Ascending aorta (tissue), 2 donors: ENCODE measurements at places on chromosomes 2 and 18. TPM values are rescaled to one million over a fixed set of nuclear protein-coding genes. Genes with fewer than 3 reads are reported as not detected.

CD8B2 gene
- not detected for total RNA-seq

FLACC1 gene
- 0.32 TPM for total RNA-seq

CWC22 gene
- total RNA-seq: 18.5 TPM

FAM110C gene
- 0.43 TPM for total RNA-seq

KCNK3 gene
- total RNA-seq: 7.2 TPM

BUB1 gene
- not detected for total RNA-seq

ADCY3 gene
- 140 TPM for total RNA-seq

TFPI gene
- 85.6 TPM for total RNA-seq

GAL3ST2 gene
- not detected for total RNA-seq

HOXD12 gene
- total RNA-seq: not detected

SFT2D3 gene
- total RNA-seq: 8.3 TPM

ASTL gene
- not detected for total RNA-seq

MERTK gene
- total RNA-seq: 11.1 TPM

DUSP2 gene
- total RNA-seq: 7.2 TPM

EN1 gene
- not detected for total RNA-seq

M1AP gene
- total RNA-seq: not detected

SCYGR1 gene
- total RNA-seq: not detected

SLC1A4 gene
- 19.5 TPM for total RNA-seq

SERPINB11 gene
- total RNA-seq: not detected

RAPGEF4 gene
- 79.9 TPM for total RNA-seq

GALNT14 gene
- not detected for total RNA-seq

UGT1A5 gene
- not detected for total RNA-seq

RTP5 gene
- not detected for total RNA-seq

ZSWIM2 gene
- not detected for total RNA-seq

TMEM169 gene
- total RNA-seq: 7.3 TPM

LIPG gene
- total RNA-seq: 1.6 TPM

ANKRD62 gene
- not detected for total RNA-seq

ACVR1C gene
- total RNA-seq: not detected

PLEK gene
- 1.5 TPM for total RNA-seq

SLC5A7 gene
- not detected for total RNA-seq

MARCHF4 gene
- not detected for total RNA-seq

ERBB4 gene
- total RNA-seq: 1.7 TPM

CTAGE1 gene
- not detected for total RNA-seq

SNED1 gene
- 84.3 TPM for total RNA-seq

SCN9A gene
- total RNA-seq: 5.5 TPM

SP5 gene
- total RNA-seq: 2.8 TPM

UGT1A10 gene
- total RNA-seq: not detected

SLC11A1 gene
- total RNA-seq: 16.4 TPM

TMEM200C gene
- under 0.01 TPM for total RNA-seq

EPB41L3 gene
- total RNA-seq: 90.9 TPM

ARHGAP15 gene
- total RNA-seq: 1.4 TPM

MYL12A gene
- total RNA-seq: 421 TPM

KLHL30 gene
- total RNA-seq: 28.2 TPM

DLGAP1 gene
- total RNA-seq: 2.0 TPM

ASXL3 gene
- 6.6 TPM for total RNA-seq

ARHGEF4 gene
- total RNA-seq: 9.6 TPM

CPO gene
- not detected for total RNA-seq

CDH2 gene
- 22.8 TPM for total RNA-seq

RUFY4 gene
- not detected for total RNA-seq

DAPL1 gene
- not detected for total RNA-seq

ZAP70 gene
- total RNA-seq: 2.7 TPM

GKN1 gene
- 1.9 TPM for total RNA-seq

COPS8 gene
- total RNA-seq: 16.4 TPM

ACKR3 gene
- 75.6 TPM for total RNA-seq

IL36A gene
- total RNA-seq: not detected

GPAT2 gene
- total RNA-seq: 9.4 TPM

ARHGAP28 gene
- total RNA-seq: 0.85 TPM
